ENCODE measurements at places on chromosomes 11 and 22.
A peak's percentile ranks its signal among the peaks of the same experiment; 100 is the strongest.

DNA sequence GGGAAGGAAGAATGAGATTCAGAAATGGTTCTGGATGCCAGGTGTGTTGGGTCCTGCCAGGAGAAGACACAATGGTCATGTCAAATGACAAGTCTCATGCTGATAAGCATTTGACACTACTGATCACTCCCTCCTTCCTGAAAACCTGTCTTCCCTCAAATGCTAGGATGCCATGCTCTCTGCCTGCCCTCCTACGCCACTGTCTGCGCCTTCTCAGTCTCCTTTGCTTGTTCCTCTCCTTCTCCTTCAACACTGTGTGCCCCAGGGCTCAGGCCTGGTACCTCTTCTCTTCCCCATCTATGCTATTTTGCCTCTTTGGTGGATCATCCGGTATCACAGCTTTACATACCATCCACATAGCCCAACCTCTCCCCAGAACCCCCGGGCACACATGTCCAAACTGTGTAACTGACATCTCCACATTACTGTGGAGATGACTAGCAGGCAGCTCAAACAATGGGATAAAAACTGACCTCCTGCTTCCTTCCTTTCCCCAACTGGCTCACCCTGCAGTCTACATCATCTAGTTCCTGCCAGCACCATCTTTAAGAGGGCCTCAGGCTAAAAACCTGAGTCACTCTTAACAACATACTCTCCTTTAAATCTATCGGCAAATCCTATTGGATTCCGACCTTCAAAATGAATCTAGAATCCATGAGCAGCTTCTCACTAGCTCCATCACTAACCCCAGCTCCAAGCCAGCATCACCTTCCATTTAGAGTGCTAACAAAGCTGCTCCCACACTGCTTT is 8.2 kb downstream of the AP1B1 start:
- DNase-seq: no peak
- no peaks in the 10 kb centered on the region for H3K27me3 ChIP-seq
- H3K4me1 ChIP-seq: no peaks in the 10 kb centered on the region

GRCh38 chr22:44336962-44337677 is 24.4 kb upstream of the SHISAL1 start:
- peaks cover 28% of the 10 kb centered on the region for H3K27me3 ChIP-seq
- peaks cover 6% of the 10 kb centered on the region for H3K4me1 ChIP-seq
- H3K4me3 ChIP-seq: no peak overlapping the region

- H3K36me3 ChIP-seq: no peaks in the 10 kb centered on the region
- no peaks in the 10 kb centered on the region for H3K4me1 ChIP-seq
- H3K27ac ChIP-seq: no peak overlapping the region
- no peak overlapping the region for H3K4me3 ChIP-seq
- H3K27me3 ChIP-seq: peaks cover 49% of the 10 kb centered on the region
Measured at GRCh38 chr22:22959147-22959827, 71.7 kb downstream of the IGLL5 start.

- no peak overlapping the region for H3K4me3 ChIP-seq
- H3K27me3 ChIP-seq: no peaks in the 10 kb centered on the region
- no peak for DNase-seq
- no peaks in the 10 kb centered on the region for H3K36me3 ChIP-seq
Measured at GRCh38 chr11:121105481-121106195, 4.6 kb downstream of the TECTA start.

- no peak overlapping the region for H3K4me3 ChIP-seq
- DNase-seq: no peak
- peaks cover 92% of the 10 kb centered on the region for H3K27me3 ChIP-seq
- no peaks in the 10 kb centered on the region for H3K4me1 ChIP-seq
- no peak overlapping the region for H3K27ac ChIP-seq
Measured at GRCh38 chr22:38845004-38845740, 1.3 kb upstream of the NPTXR start.

DNA sequence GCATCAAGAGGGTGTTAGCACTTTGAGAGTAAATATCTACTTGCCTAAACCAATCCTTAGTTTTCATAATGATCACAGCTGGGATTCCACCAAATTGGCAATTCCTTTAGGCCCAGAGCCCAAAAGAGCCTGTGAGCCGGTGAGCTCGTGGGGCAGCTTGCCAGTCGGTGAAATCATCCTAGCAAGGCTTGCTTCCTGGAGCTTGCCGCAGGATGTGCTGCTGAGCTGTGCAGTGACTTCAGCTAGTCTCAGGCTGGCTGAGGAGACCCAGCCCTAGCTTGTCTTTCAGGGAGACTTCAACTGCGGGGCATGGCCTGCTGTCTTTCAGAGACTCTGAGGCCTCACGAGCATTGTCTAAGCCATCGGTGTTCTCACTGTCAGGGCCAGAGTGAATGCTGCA is 73.6 kb upstream of the SUSD2 start:
- no peak for DNase-seq
- H3K4me1 ChIP-seq: peaks cover 5% of the 10 kb centered on the region
- H3K4me3 ChIP-seq: no peak overlapping the region
- no peak overlapping the region for H3K27ac ChIP-seq
- H3K27me3 ChIP-seq: no peaks in the 10 kb centered on the region
- H3K36me3 ChIP-seq: peaks cover 7% of the 10 kb centered on the region

- H3K27ac ChIP-seq: peak overlapping the region; percentile 93
- H3K4me1 ChIP-seq: peaks cover 20% of the 10 kb centered on the region
- DNase-seq: peak; percentile 60
- peaks cover 8% of the 10 kb centered on the region for H3K36me3 ChIP-seq
- H3K4me3 ChIP-seq: peak overlapping the region; percentile 96
Measured at GRCh38 chr22:39518996-39519680, 1.2 kb upstream of the ATF4 start.

DNA sequence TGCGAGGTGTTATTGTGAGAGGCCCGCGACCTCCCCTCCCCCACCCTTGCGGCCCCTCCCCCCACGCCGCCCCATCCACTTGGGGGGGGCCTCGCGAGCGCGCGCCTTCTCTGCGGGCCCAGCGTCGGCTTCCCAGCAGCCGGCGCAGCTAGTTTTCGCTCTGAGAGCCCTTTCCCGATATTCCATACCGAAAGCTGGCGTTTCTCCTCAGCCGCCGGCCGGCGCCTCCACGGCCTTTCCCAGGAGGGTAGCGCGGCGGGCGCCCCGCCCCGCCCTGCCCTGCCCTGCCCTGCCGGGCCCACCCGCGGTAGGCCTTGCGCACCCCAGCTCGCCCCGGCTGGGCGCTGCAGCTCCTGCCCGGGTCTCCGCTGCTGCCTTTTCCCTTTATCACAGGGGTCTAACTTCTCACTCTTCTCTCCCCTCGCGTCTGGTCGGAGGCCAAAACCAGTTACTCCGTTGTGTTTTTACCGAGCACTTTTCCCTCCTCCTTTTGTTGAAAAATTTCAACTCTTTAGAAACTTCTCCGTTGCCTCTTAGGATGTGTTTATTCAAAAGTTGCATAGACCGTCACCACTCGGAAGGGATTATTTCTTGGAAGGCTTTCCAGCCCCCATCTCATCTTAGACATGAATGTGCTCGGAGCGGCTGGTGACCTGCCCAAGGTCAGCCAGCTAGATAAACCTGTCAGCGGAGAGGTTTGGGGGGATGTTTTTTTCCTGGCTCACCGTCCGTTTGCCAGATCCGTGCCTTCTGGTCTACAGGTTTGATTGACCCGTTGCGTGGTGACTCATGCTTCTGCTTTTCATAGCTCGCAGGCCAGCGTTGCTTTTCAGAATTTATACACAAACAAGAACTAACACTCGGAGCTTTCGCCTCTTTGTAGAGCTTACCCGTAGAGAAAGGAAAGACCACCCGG is 648 bp downstream of the PAFAH1B2 start:
- peak; percentile 78 for DNase-seq
- no peaks in the 10 kb centered on the region for H3K27me3 ChIP-seq
- peaks cover 2% of the 10 kb centered on the region for H3K36me3 ChIP-seq
- H3K27ac ChIP-seq: peak overlapping the region; percentile 81
- peak overlapping the region; percentile 95 for H3K4me3 ChIP-seq

DNA sequence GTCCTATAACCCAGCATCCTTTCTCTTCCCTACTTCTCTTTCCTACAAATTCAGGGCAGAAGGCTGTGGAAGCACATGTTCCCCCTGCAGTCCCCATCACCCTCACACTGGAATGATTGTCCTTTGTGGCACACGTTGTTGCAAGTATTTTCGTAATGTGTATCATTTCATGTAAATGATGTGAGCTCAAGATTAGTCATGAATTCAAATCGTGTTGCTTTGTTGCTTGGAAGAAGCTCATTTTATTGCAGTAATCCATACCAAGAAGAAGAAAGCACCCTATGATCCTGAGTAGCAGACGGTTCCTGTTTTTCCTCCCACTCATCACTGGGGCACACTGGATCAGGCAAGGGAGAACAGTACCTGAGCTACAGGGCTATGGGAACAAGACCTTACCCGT is 173.4 kb downstream of the NCAM1 start:
- no peaks in the 10 kb centered on the region for H3K27me3 ChIP-seq
- no peak overlapping the region for H3K4me3 ChIP-seq
- H3K27ac ChIP-seq: no peak overlapping the region

GRCh38 chr11:126277780-126278179 is 5.1 kb upstream of the TIRAP start:
- no peak overlapping the region for H3K27ac ChIP-seq
- no peaks in the 10 kb centered on the region for H3K4me1 ChIP-seq
- H3K4me3 ChIP-seq: no peak overlapping the region
- H3K27me3 ChIP-seq: peaks cover 12% of the 10 kb centered on the region

GRCh38 chr11:45658292-45658991 is 7.0 kb downstream of the CHST1 start:
- peaks cover 33% of the 10 kb centered on the region for H3K4me1 ChIP-seq
- no peaks in the 10 kb centered on the region for H3K36me3 ChIP-seq
- peak; percentile 66 for DNase-seq

DNA sequence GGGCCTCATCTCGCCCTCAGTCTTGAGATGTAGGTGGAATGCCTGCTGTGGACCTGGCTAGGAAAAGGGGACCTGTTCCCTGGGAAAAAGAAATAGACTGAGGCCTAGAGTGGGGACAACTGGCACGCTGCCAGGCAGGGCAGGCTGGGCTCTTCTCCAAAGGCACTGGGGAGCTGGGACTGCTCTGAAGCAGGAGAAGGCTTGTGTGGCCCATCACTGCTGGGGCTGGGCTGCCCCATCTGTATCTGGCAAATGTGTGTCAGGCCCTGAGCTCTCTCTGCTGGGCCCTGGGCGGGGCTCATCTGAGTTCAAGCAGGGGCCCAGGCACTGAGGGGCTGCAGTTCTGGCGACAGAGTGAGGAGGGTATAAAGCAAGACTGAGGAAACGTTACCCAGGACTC is 32.9 kb downstream of the ARVCF start:
- H3K4me1 ChIP-seq: peaks cover 10% of the 10 kb centered on the region
- no peak overlapping the region for H3K27ac ChIP-seq
- no peaks in the 10 kb centered on the region for H3K36me3 ChIP-seq
- no peak for DNase-seq
- no peaks in the 10 kb centered on the region for H3K27me3 ChIP-seq

DNA sequence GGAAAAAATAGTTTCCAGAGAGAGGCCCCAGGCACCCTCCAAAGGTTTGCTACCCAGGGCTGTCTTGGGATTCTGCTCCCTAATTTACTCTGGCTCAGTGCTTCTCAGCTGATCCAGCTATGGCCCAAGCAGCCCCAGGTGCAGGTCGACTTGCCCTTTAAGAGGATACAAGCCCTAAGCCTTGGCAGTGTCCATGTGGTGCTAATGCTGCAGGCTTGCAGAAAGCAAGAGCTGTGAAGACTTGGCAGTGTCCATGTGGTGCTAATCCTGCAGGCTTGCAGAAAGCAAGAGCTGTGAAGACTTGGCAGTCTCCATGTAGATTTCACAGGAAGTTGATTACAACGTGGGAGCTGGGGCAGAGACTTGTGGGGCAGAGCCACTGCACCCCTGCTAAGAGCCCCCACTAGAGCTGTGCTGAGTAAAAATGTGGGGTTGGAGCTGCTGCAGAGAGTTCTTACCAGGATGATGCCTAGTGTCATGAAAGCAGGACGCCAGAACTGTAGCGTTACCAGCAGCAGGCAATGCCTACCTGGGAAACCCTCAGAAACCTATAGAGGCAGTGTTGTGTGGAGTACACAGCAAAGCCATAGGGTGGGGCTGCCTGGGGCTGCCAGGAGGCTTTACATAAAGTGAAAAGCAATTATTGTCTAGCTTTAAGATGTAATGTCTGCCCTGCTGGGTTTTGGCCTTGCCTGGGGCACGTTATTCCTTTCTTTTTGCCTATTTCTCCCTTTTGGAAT is 16.1 kb upstream of the OR52K1 start:
- H3K36me3 ChIP-seq: no peaks in the 10 kb centered on the region
- H3K4me1 ChIP-seq: peaks cover 18% of the 10 kb centered on the region
- H3K27ac ChIP-seq: no peak overlapping the region
- DNase-seq: peak; percentile 19

DNA sequence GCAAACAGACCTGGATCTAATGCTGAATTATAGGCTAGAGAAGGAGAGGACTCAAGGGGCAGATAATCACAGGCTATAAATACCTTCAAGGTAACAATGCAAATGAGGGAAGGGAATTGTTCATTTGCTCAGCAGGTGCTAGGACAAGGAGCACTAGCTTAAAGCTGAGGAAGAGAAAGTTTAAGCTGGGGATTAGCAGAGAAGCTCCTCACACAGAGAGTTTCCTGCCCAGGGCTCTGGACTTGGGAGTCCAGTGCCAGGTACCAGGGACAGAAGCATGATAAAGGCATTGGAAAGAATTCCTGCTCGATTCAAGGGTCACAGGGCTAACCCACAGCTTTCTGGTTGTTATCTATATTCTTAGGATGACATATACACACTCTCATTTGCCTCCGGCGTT is 509.9 kb downstream of the NTM start:
- peak; percentile 46 for DNase-seq
- no peaks in the 10 kb centered on the region for H3K36me3 ChIP-seq
- peaks cover 23% of the 10 kb centered on the region for H3K4me1 ChIP-seq
- H3K4me3 ChIP-seq: no peak overlapping the region
- no peak overlapping the region for H3K27ac ChIP-seq

DNA sequence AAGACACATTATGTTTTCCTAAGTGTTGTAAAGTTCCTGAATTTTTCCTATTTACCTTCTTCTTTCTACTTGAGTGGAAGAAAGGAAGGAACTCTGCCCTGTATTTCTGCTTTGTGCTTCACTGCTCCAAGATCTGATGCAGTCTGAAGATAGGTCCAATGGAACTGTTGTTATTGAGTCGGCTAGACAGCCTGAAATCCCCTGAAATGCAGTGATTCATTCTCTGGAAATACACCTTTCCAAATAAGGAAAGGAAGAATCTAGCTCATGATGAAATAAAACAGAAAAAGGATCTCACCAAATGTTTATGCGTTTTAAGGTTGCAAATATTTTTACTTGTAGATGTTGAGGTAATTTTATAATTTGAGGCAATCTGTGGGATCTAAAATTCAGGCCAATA is 322.8 kb downstream of the GUCY1A2 start:
- no peaks in the 10 kb centered on the region for H3K27me3 ChIP-seq
- H3K4me1 ChIP-seq: no peaks in the 10 kb centered on the region
- H3K27ac ChIP-seq: no peak overlapping the region
- no peak overlapping the region for H3K4me3 ChIP-seq
- no peaks in the 10 kb centered on the region for H3K36me3 ChIP-seq

DNA sequence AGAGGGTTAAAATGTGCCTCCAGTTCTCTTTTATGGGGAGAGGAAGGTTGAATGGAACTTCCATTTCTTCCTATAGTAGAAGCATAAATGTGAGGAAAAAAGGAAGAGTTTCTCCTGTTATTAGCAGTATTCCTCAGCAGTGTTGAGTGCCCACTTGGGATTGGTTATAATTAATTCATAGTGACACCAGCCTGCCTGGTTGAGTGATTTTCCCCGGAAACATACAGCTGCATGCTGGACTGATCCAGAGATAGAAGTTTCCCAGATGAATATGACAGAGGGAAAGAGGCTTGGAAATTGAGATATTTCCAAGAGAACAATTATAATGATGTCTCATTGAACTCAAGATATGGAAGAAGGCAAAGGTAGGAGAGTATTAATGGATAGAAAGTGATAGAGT is 28.3 kb downstream of the RAB39A start:
- H3K27me3 ChIP-seq: no peaks in the 10 kb centered on the region
- no peaks in the 10 kb centered on the region for H3K36me3 ChIP-seq
- no peak for DNase-seq
- no peak overlapping the region for H3K4me3 ChIP-seq
- peaks cover 9% of the 10 kb centered on the region for H3K4me1 ChIP-seq

Measured in neural progenitor cell (in vitro differentiated cells).